HTR-8/SVneo (cell line): ENCODE measurements at places on chromosomes 12 and 14.

- no peak for DNase-seq
Observed at GRCh38 chr12:87152075-87152474, 877.1 kb downstream of the C12orf50 start.

GRCh38 chr12:45273717-45274271 lies 57.9 kb downstream of the ANO6 start:
- peak; percentile 64 for DNase-seq

GRCh38 chr14:31080056-31080455 lies 53.9 kb upstream of the STRN3 start:
- peak; percentile 43 for DNase-seq

- DNase-seq, result no peak
Observed at GRCh38 chr14:96470331-96470730, 31.9 kb upstream of the PAPOLA start.
